NCI-H345 (cell line): ENCODE measurements at places on chromosomes 12 and 14.

DNA sequence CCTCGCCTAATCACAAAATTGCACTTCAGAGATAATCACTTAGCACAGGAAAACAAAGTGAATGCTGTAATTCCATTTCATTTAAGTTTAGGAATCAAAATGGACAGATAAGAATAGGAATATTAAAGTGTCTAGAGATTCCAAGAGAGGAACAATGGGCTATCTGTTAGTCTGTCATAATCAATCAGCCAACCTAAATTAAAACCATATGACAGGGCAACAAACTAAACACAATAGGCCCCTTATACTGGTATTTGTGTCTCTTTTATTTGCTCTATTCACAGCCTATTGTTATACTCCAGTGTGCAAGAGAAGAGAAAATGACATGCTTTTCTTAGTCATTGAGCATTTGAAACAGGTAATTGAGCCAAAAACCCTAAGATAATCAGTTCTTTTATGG is 259.4 kb downstream of the PRKD1 start:
- no peak for DNase-seq

DNA sequence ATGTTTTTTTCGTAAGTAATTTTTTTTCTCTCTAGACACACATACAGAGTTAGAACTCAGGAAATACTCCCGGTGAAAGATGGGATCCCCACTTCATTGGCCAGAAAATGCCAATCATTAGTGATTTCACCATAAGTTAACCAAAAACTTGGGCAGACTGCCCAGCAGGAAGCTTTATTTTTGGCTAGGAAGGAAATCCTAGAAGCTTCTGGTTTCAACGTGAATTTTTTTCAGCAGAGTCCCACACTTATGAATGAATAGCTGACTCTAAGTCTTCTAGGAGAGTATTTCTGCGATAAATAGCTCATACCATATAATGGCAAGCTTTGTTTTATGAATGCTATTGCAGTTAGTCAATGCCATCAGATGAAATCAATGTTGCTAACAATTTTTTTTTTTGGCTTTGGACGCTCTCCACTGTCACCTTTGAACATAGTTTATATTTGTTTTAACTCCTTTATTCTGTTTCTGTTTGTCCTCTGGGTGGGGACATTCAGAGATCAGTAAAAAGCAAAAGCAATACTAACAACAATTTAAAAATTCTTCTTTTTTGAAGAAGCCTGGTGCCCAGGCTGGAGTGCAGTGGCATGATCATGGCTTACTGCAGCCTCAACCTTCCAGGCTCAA is 9.5 kb downstream of the PPP1CC start:
- no peak for DNase-seq

DNA sequence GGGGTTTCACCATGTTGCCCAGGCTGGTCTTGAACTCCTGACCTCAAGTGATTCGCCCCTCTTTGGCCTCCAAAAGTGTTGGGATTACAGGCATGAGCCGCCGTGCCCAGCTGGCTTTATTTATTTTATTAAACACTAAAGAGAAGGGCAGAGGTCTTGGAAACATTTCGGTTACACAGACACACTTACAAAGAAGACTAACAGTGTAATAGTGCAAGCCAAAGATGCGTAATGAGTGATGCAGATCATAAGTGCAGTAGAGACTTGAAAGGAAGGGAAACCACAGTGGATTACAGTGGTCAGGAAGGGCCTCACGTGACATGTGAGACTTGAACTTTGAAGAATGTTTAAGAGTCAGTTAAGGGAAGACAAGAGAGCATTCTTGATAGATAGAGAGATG is 33.9 kb upstream of the CDK17 start:
- no peak for DNase-seq

DNA sequence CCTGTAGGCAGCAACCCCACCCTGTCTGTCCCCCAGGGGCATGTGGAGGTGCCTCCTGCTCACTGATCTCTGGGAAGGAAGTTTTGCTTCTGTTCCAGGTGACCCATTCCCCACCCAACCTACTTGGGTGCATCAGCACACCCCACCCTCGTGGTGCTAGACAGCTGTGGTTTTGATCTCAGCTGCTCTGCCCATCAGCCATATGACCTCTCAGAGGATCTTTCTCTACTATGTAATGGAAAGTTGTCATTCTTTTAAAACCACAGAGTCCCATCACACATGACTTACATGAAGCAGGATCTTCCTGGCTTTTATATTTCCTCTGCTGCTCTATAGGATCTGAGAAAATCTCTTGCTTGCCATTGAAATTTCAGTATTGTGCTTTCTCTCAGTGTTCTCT is 13.5 kb upstream of the KRT82 start:
- DNase-seq = no peak

GRCh38 chr12:57487055-57487596 is 742 bp upstream of the MARS1 start:
- no peak for DNase-seq

DNA sequence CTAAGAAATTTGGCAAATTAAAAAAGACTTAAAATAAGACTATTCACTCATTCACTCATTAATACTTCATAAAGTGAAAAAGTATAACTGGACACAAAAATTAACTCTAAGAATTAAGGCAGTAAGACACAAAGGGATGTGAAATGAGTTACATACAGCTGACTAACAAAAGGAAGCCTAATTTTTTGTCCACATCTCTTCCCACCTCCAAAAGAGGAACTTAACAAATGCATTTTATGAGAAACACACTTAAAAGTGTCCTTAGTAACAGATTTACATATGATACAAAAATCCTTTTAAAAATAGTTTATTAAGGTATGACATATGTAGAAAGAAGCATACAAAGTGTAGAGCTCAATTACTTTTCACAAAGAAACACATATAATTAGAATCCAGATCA is 88.9 kb downstream of the NUMB start:
- DNase-seq = no peak

GRCh38 chr12:49261721-49262120 is 3.2 kb upstream of the TUBA1C start:
- DNase-seq = no peak

- DNase-seq = no peak
Observed at GRCh38 chr14:94446126-94446525, 6.5 kb downstream of the SERPINA11 start.

- DNase-seq = no peak
Observed at GRCh38 chr14:69924201-69924600, 45.0 kb downstream of the SMOC1 start.
